Bronchial smooth muscle cell (primary cell): ENCODE measurements at places on chromosomes 7 and 10. TPM values are rescaled to one million over a fixed set of nuclear protein-coding genes. Genes with fewer than 3 reads are reported as not detected.

LIPN gene
- not detected in 2 replicates for total RNA-seq

ADAP1 gene
- 0.79 and 1.1 TPM in 2 replicates for total RNA-seq

ANKRD61 gene
- not detected in 2 replicates for total RNA-seq

TMEM72 gene
- total RNA-seq: not detected in 2 replicates

EPHB6 gene
- total RNA-seq: under 0.01 and 1.2 TPM in 2 replicates

NXPH1 gene
- not detected in 2 replicates for total RNA-seq

PDAP1 gene
- 29.8 and 31.1 TPM in 2 replicates for total RNA-seq

C10orf67 gene
- under 0.01 TPM in 1 of 2 replicates, not detected in the other for total RNA-seq

CYP17A1 gene
- not detected in 2 replicates for total RNA-seq

PON3 gene
- under 0.01 TPM in 1 of 2 replicates, not detected in the other for total RNA-seq
